RWPE2 (cell line): ENCODE measurements at places on chromosomes 2 and 18.

DNA sequence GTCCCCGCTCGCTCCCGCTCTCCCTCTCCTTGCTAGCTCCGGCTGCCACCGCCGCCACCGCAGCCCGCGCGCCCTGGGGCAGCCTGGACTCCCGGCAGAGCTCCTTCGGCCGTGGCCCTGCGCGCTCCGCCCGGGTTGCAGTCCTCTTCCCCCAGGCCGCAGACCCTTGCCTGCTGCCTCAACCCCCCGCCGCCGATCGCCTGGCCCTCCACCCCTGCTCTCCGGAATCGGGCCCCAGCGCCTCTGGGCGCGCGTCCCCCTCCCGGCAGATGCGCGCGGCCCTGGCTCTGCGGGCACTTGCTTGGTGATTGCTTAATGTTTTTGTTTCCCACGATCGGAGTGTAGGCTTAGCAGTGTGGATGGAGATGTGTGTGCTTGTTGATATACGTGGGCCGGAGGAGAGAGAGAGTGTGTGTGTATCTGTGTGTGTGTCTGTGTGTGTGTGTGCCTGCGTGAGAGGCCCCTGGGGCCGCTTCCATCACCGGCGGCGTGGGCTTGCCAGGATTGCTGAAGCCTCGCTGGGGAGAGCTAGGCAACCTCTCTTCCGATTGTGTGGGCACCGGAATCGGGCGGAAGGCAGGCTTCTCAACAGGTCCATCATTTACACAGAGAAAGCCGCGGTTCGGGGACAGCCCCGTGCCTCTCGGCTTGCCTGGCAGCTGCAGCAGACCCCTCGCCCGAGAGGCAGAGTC lies 877 bp downstream of the INHBB start:
- no peak for DNase-seq

GRCh38 chr2:106269591-106270291 lies 75.6 kb upstream of the UXS1 start:
- no peak for DNase-seq

GRCh38 chr2:118106926-118107325 lies 18.7 kb downstream of the INSIG2 start:
- no peak for DNase-seq

DNA sequence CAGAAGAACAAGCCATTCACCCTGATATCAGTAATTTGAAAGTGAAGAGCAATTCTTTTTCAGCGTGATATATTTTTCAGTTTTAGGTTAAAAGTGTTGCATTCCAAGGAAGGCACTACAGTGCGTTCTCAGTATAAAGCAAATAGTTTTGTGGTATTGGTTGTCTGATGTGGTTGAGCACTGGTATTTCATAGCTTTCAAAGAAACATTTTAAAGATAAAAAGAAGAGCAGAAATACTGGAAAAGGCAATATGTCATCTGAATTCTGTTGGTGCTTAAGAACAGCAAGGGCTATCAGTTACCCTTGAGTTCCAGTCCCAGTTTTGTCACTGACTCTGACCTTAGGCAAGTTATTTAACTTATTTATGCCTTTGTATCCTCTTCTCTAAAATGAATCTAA lies 191.6 kb downstream of the BABAM2 start:
- no peak for DNase-seq

- DNase-seq, result peak; percentile 93
Observed at GRCh38 chr2:157876066-157876785, at the start of gene ACVR1. Gene ACVR1 (minus strand): TSS chr2:157876330. CDS start chr2:157799493, 76,837 bp downstream.

GRCh38 chr2:215002500-215002899 lies 135.9 kb downstream of the ABCA12 start:
- DNase-seq, result no peak

DNA sequence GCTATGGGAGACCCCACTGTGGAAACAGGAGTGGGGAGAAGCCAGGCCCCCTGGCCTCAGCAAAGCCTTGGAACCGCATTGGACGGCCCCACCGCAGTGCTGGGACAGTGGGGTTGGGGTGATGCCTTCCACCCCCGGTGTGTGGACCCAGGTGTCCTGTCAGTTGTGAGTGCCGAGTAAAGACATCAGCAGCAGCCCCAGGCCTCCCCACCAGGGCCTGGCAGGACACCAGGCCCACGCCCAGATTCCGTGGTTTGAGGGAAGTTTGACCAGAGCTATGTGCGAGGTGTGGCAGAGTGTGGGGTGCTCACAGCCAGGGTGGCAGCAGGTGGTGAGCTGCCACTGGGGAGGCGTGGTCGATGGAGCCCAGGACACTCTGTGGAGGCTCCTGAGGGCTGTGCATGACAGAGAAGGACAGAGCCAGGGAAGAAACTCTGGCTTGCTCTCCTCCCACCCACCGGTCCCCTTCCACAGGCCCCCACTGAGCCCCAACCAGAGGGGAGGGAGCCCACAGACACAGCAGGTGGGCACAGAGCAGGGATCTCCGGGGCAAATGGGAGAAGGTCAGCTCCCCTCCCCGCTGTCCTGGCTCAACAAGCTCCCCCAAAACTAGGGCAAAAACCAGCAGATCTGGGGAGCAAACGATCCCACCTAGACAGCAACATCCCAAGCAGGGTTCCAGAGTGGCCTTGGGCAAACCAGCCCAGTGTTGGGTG lies 69.1 kb downstream of the TWIST2 start:
- peak; percentile 52 for DNase-seq

DNA sequence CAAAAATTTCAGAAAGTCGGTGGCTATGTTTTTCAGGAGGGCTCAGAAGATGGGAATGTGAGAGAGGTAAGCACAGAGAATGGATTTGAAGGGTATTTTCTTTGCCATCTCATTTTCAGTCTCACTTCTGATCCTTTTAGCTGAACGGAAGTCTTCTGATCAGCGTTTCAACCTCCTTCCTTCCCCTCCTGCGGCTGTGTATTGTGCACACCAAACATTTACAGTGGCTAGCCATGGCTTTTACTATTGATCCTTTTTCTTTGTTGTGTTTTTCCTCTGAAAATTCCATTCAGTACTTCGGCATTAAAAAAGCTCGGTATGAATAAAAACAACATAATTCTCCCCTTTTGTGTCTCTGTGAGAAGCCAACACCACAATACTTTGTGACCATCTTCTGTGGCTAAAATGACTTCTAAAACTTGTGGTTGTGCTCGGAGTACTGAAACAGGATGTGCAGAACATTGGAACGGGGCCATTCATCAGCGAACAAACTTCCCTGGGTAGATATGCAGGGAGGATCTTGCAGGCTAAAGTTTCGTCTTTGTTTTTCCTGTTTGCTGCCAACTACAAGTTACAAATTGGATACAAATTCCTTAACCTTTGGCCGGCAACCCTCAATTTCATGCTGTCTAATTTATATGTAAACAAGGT lies 260.8 kb upstream of the FAM98A start:
- DNase-seq, result no peak
